ENCODE measurements at places on chromosomes 1 and 21.
A peak's percentile ranks its signal among the peaks of the same experiment; 100 is the strongest.

DNA sequence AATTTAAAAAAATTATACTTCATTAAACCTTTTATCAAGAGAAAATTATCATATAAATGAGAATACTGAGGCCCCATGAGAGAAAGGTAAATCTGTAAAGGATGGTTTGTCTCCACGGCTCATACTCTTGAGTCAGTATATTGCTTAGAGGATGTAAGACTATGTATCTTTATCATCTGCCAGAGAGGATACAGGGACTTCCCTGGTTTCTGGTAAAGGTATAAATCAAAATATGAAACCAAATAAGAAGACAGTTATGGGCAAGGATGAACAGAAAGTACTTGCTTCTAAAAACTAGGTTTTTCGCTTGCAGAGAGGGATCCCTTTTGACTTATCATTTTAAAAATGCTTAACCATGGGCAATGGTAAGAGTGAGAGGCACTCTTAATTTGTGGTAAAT is 112.4 kb downstream of the POU2F1 start:
- no peak for ATAC-seq

DNA sequence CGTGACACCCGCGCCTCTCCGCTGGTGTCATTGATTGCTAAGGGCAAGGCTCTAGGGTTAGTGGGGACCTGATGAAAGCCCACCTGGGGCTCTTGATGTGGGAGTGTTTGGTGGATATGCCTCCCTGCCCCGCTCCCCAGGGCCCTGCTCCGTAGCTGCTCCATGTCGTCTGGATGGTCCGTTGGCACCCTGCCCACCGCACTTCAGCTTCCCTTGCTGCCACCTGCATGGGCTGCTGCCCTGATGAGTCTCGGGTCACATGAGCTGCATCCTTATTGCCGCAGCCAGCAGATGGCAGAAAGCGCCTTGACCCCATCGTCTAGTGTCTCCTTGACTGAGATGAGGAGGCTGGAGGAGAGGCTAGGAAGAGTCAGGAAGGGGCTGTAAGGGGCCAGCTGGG is 439.4 kb downstream of the CAMTA1 start:
- ATAC-seq = no peak

- peak; percentile 57 for ATAC-seq
Observed at GRCh38 chr1:22031214-22031962, 21.1 kb upstream of the CDC42 start.

DNA sequence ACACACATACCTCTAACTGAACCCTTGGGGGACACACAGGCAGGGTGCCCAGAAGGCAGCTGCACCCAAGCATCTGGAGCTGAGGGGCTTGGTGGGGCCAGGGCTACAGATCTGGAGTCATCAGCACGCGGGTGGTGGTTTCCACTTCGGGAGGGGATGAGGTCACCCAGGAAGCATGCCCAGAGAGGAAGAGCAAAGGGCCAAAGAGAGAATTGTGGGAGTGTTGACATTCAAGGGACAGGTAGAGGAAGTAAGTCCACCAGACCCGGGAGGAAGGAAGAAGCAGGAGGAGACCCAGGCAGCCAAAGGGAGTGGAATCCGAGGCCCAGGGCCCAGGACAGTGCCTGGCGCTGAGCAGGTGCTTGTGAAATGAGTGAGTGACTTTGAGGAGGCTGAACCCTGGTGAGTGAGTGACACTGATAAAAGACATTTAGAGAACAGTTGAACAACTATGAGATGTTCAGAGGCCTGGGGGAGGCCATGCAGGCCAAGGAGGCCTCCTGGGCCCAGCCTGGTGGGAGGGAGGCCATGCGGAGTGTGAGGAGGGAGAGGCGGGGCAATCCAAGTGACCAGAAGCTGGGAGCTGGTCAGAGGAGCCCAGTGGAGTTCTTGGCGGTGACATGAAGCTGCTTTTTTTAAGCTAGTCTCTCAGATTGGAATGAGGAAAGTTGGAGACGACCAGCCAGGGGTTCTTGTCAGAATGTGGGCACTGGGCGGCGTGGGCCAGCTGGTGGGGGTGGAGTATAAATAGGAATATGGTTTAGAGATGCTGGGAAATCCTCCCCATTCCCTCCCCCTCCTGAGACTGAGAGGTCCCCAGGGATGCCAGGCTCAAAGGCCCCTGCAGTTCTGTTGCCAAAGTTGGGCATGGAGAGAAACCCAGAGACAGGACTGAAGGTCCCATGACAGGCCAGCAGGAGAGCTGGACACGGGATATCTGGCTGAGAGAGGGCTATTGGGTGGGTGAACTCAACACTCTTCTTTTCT is 7.9 kb downstream of the CDK18 start:
- no peak for ATAC-seq

GRCh38 chr1:200896531-200897196 is 2.0 kb downstream of the INAVA start:
- peak; percentile 3 for ATAC-seq

- no peak for ATAC-seq
Observed at GRCh38 chr1:202941372-202941771, 14.3 kb upstream of the KLHL12 start.

DNA sequence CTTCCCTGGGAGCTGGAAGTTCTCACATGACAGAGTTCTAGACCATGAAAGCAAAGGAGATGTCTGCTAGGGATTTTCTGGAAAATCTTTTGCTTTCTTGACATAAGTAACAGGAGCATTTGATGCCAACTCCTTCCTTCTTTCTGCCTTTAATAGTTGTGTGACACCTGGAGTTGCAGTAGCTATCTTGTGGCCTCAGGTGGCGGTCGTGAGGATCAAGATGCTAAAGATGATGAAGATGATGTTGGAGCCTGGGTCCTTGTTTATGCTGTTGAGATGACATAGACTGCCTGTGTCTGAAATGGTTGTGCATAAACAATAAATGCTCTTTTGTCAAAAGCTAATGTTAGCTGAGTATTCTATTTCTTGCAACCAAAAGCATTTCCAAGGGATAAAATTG is 32.7 kb upstream of the KIRREL1 start:
- ATAC-seq = no peak

DNA sequence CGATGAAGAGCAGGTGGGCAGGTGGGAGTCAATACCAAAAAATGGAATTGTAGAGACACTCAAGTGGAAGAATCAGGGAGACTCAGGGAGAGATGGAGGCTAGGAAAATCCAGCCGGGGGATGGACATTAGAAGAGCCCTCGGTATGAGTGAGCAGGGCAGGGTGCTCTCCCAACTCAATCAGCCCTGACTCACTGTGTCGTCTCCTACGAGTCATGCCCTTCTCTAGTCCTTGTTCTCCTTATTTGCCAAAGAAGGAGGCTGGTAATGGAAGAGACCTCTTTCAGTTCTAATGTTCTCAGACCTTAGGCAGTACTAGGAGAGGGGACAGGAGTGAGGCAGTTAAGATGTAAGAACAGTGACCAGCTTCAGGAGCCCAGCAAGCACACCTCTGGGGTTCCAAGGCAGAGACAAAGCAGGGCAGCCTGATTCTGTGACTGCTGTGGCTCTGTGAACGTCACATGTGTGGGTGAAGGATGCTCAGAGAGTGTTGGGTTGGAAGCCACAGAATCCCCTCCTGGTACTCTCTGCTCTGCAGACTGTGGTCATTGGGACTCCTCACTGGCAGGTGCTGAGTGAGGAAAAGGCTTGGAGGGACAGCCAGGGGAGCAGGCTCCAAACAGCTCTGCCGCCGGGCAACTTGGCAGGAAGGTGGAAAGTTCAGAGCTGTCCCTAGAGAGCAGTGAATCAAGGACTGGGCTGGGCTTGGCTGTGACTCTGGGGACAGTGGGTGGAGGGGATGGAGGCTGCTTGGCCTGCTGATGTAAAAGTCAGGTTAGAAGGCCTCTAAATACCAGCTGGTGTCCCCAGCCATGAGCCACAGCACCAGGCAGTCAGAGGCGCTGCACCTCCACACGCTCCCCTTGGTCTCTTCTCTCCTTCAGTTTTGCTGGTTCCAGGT is 11.1 kb upstream of the GJA5 start:
- peak; percentile 77 for ATAC-seq

DNA sequence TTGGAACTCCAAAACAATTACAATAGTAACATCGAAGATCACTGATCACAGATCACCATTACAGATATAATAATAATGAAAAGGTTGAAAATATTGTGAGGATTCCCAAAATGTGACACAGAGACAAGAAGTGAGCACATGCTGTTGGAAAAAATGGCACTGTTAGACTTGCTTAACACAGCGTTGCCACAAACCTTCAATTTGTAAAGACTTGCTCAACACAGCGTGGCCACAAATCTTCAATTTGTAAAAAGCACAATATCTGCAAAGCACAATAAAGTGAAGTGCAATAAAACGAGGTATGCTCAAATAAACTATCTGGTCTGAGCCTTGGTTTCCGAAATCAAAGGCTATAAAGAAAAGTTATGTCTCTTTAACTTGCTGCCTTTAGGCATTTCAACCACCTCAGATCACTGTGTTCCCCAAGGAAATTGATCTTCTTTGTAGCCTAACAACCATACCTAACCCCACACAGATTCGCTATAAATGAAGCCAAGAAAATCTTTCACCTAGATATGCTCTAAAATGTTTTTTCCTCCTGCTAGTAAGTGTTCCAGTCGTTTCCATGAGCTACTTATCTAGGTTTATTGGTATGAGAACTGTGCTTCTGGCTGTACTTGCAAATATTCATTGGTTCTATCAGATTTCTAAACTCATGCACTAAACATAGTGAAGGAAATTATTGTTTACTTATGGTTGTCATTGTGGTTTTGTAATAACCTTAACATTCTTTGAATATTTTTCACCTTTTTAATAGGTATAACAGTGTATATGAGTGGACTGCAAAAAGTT is 13.1 kb upstream of the LPGAT1 start:
- ATAC-seq = no peak

- peak; percentile 88 for ATAC-seq
Observed at GRCh38 chr21:43306911-43307676, 119.8 kb downstream of the SIK1 start.

GRCh38 chr1:114302821-114303220 is 149.2 kb upstream of the SYT6 start:
- ATAC-seq = no peak

GRCh38 chr1:162368451-162368850 is 8.2 kb downstream of the SPATA46 start:
- no peak for ATAC-seq

GRCh38 chr1:36217670-36218069 is 6.6 kb upstream of the THRAP3 start:
- no peak for ATAC-seq

DNA sequence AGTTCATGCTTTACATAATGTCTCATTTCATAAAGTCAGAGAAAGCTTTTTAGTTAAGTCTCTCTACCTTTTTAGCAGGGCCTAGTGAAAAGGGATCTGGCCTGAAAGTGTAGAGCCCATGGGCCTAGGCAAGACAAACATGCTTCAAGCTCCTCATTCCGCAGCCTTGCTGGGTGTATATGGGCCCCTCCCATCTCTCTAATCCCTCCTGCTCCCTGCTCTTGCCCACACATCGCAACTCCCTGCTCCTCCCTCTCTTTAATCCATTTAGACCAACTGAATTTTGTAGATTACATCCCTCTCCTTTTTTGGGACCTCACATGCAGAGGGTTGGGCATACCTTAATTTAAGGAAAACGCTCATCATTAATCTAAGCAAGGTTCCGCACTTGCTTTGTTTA is 42.3 kb upstream of the CCDC190 start:
- ATAC-seq = no peak

DNA sequence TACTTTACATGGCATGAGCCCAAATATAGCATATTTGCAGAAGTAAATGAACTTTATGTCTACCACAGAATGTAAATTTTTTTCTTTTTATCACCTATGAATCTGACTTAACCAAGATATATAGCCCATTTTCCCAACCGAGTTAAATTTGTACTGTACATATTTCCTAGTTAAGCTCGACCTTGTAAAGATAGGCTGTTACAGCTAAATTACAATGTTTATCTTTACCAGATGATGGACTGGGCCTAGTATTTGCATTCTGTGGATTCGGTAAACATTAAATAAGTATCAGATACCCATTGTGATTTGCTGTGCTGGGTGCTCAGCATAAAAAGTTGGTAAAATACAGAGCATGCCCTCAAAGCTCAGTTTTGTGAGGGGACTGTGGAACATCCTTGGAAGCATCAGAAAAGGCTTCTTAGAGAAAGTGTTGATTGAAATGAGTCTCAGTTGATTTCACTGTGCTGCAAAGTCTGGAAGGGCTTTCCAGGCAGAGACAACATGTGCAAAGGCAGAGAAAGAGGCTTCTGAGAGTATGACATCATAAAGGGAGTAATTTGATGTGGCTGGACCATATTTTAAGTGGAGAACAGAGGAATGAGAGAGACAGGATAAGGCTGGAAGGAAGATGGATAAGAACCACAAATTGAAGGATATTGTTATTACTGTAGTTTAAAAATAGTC is 27.4 kb downstream of the MORC3 start:
- ATAC-seq = no peak

DNA sequence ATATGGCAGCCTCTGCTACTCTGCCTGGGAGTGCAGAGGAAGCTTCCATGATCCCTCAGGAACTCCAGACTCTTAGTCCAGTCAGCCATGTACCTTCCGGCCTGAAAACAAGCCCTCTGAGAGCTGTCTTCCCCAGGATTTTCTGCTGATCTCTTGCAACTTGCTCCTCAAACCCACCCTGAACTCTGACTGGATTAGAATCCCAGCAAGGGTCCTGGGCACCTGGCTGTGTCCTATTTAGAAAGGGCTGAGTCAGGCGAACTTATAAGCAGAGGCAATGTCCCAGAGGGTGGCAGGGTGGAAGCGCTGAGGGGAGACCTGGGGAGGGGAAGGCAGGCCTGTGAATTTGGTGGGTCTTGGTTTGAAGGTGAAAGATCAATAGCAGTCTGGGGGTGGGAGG is 184.5 kb upstream of the EDN2 start:
- ATAC-seq = no peak

GRCh38 chr1:59107516-59107915 is 189.4 kb upstream of the FGGY start:
- ATAC-seq = no peak

DNA sequence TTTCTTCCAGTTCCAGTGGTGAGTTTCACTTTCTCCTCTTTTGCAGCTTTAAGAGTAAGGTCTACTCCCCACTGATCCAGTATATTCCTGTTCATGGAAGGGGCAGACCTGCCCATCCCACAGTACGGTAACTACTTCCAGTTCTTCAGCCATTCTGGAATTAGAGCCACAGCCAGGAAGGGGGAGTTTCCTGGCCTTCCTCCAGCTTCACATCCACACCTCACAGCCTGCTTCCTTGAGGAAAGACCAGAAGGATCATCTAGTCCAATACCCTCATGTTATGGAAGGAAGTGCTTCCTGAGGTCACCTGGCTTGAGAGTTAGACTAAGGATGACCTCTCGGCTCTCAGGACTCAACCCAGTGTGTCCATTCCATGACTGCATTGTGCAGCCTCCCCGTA is 597.8 kb downstream of the KIF26B start:
- no peak for ATAC-seq
